Neural crest cell (in vitro differentiated cells): ENCODE measurements at places on chromosomes 4 and X.
A peak's percentile ranks its signal among the peaks of the same experiment; 100 is the strongest.

GRCh38 chrX:53715346-53715924, 28.9 kb upstream of the HUWE1 start:
- no peak for DNase-seq

DNA sequence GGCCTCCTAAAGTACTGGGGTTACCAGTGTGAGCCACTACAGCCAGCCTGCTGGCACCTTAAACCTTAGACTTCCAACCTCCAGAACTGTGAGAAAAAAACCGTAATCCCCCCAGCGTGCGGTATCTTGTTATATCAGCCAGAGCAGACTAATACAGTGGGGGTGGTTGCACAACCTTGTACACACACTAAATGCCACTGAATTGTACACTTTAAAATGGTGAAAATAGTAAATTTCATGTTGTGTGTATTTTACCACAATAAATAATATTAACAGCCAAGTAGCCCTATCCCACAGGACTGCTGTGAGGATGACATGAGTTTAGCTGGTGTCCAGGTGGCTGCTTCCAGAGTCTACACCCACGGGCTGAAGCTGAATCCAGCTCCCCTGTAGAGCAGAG, 38.8 kb downstream of the ZBTB49 start:
- DNase-seq, result no peak

- DNase-seq, result no peak
Observed at GRCh38 chr4:123163501-123163900, 233.1 kb upstream of the SPRY1 start.

GRCh38 chr4:73406548-73406875, 2.4 kb downstream of the ALB start:
- DNase-seq, result no peak

- no peak for DNase-seq
Observed at GRCh38 chr4:81799371-81799770, 327.7 kb upstream of the RASGEF1B start.

DNA sequence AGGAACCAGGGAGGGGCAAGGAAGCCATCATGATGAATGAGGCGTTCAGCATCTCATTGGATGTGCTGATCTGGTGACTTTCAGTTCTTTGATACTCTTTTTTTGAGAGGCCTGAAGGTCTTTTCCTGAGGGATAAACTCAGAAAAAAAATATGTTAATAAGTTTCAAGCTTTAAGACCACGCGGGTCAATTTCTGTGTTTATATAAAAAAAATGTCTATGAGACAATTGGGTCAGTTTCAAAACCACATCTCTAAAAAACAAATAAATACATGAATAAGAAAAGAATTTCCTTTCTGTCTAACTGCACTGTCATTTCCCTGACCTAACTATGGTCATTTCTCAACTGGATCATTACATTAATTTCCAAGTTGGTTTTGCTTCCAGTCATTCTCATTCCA, 62.6 kb downstream of the TRIML1 start:
- DNase-seq, result no peak

GRCh38 chr4:154854362-154854761, 73.3 kb downstream of the RBM46 start:
- no peak for DNase-seq

- DNase-seq, result no peak
Observed at GRCh38 chrX:115372152-115372551, 82.6 kb downstream of the LUZP4 start.

DNA sequence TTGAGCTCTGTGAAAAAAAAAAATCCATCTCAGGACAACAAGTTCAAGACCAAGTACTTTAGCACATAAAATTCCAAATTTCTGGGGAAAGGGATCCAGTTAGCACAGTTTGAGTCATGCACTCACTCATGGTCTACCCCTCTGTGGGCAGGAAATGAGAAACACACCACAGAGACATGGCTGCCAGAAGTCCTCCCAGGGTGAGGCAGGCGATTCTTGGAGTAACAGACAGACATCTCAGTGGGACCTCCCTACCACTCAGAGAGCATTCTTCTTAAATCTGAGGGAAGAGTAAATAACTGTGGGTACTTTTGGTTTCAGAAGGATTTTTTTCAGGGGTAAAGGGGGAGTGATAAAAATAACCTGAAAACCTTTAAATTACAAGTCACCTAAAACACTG, 14.1 kb downstream of the CXCL1 start:
- no peak for DNase-seq

DNA sequence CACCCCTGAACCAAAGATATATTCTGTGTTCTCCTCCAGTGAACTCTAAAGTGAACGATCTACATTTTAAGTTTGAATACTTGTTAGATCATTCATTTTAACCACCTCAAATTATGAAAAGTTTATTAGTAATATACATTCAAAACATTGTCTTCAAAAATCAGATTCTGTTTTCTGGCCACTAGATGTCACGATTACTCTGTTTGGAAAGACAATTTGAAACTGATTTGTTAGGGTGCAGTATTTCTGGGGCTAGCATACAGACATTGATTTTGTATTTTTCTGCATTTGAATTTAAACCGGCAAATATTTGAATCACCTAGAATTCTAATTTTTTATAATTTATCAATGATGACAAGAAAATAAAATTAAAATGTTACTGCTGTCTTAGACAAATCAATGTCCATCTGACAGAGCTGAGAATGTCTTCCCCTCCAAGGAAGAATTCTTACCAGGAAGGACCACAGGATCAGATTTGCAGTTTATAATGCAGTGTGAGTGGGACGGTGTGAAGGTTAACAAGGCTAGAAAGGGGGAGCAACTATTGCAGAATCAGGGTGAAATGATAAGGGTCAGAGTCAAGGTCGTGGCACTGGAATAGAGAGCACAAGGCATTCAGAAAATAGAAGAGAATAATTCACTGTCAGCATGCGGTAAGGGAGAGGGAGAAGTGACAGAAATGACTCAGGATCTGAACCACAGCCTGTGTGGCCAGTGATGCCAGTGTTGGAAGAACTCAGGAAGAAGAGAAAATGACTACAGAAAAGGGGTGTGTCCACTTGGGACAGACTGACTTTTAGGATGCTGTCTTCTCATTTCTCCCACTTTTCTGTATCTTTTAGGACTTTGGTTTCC, 91.6 kb downstream of the ANXA10 start:
- no peak for DNase-seq

DNA sequence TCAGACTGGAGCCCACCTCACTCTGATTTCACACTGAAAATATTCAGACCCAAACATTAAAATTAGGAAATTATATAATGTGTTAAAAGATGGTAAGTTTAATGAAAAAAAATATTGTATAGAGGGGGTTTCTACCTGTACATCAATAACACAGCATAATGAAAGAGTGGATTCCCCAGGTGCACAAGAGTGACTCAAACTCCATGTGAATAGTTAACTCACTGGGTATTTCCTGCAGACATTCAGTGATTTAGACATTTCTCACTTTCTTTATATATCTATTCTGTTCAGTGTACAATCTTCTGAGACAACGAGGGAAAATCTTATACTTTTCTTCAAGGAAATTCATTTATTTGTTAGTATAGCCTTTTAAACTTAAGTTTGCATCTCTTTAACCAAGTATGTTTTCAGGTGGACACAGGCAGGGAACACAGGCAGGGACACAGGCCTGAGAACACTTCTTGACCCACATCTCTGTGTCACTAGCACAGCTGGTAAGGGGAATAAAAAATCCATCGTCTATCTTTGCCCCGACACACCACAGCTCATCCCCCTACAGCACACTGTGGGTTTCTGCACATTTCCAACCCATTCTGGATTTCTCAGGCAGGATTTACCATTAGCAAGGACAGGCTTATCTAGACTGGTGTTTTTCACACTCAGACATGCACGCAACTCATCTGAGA, 525.5 kb upstream of the BOD1L1 start:
- DNase-seq, result no peak

GRCh38 chr4:115780835-115781234, 667.4 kb upstream of the NDST4 start:
- DNase-seq, result no peak

DNA sequence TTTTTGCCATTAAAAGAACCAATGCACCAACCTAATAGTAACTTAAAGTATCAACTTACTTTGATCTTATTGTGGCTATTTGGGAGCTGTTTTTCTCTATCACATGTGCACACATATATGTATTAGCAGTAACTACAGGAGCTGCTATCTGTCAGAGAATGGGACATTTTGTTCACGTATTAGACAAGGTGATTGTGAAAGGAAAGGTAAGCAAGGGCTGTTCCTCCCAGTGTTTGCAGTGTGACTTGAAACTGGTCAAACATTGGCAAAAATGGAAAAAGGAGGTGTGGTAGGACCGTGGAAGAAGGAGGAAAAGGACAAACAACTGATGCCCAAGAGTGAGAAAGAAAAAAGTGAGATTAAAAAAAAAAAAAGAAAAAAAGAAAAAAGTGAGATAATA, 43.1 kb upstream of the KLHL2 start:
- no peak for DNase-seq

GRCh38 chr4:83013902-83014301, 3.3 kb upstream of the LIN54 start:
- DNase-seq, result no peak

GRCh38 chr4:32140636-32141035, 1420.5 kb downstream of the PCDH7 start:
- DNase-seq, result no peak

DNA sequence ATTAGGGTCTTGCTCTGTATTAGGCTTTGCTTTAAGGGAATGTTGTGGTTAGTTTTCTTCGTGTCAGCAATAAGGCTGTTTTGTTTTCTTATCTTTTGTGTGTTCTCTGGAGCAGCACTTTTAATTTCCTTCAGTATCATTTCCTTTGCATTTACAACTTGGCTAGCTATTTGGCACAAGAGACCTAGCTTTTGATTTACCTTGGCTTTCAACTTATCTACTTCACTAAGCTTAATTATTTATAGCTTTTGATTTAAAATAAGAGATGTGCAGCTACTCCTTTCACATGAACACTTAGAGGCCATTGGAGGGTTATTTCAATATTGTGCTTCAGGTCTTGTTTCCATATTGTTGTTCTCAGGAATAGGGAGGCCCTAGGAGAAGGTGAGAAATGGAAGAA, 68.2 kb downstream of the FAT4 start:
- DNase-seq, result no peak

GRCh38 chr4:88792268-88792781, 94.7 kb upstream of the NAP1L5 start:
- no peak for DNase-seq

- DNase-seq, result no peak
Observed at GRCh38 chr4:99381588-99382175, 29.1 kb upstream of the ADH1C start.

GRCh38 chr4:152515678-152516077, 20.2 kb downstream of the FBXW7 start:
- no peak for DNase-seq

DNA sequence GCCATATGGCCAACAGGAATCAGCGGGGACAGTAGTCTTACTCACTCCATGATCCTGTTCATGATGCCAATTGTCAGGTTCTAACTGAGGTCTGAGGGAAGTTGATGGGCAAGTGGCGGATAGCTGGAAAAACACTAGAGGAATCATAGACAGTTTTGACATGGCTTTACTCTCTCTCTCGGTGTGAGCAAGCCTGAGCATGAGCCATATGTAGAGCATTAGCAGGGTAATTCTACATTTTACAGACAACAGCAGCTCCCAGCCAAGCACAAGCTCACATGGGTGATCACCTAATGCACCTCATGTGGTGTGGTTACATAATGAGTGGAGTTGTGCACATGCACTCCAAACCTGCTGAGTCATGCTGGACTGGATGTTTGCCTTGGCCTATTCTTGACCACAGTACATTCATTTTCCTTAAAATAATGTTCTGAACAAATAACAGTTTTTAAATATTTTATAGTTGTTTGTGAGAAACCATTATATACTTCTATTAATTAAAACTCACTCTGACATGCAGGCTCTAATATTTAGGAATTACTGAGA, 429.2 kb downstream of the GPAT3 start:
- DNase-seq, result no peak

GRCh38 chr4:11730545-11730944, 301.9 kb upstream of the HS3ST1 start:
- no peak for DNase-seq

GRCh38 chrX:1928805-1929204, 313.9 kb downstream of the ASMT start:
- no peak for DNase-seq

DNA sequence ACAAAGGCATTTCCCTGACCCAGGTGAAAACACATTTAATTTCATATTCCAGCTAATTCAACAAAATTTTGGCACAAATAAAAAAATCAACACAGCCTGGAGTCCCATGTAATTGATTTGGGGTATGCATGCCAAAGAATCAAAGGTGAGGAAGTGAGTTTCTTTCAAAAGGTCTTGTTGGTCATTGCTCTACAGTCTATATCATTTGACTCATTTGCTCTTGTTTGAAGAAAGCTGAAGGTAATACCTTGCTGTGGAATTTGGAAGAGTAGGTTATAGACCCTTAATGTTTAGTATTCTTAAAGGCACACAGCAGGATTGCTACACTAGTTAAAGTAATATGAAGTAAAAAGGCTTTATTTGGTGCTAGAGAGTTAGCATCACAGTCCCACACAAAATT, 25.4 kb downstream of the COL4A6 start:
- no peak for DNase-seq

- no peak for DNase-seq
Observed at GRCh38 chr4:1765409-1766072, 27.6 kb upstream of the FGFR3 start.

- DNase-seq, result no peak
Observed at GRCh38 chr4:79050541-79050880, 111.3 kb upstream of the PAQR3 start.

DNA sequence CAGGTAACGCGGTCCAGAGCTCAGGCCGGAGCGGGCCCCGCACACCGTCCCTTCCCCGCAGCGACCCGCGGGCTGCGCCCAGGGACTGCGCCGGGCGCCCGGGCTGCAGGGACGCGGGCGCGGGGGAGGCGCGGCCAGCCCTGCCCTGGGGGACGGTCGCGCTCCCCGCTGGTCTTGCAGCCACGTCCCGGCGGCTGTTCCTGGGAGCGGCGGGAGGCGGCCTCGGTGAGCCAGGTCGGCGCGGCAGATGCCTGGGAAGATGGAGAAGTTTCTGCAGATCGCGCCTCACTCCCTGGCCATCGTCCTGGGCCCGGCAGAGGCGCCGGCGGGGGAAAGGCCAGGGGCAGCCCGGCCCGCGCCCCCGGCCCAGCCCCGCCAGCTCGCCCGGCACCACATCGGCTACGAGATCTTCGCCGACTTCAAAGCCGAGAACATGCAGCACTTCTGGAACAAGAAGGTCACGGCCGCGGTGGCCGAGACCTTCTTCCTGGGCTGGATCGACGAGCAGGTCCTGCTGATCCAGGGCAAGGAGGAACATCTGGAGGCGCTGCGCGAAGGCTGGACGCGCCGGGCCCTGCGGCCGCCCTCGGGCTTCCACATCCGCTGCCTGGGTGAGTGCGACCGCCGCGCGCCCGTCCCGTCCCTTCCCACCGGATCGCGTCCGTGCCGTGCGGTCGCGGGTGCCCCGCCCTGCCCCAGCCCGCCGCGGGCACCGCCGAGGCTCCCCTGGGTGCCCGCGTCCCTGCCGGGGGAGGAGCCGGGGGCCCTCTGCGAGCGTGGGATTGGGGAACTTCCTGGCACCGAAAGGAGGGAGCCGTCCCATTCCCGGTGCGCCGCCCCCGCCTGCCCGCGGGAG, 107.4 kb upstream of the STOX2 start:
- peak; percentile 47 for DNase-seq

GRCh38 chr4:169143335-169143734, 127.4 kb downstream of the SH3RF1 start:
- DNase-seq, result no peak

- DNase-seq, result no peak
Observed at GRCh38 chr4:61024610-61025009, 175.5 kb upstream of the ADGRL3 start.
